ENCODE measurements at places on chromosomes 3 and 15.

- no peak for DNase-seq
These were observed 34.3 kb downstream of the TMEM44 start for GRCh38 chr3:194598771-194599557.

- no peak for DNase-seq
These were observed 109.6 kb downstream of the ADCY5 start for GRCh38 chr3:123339302-123339701.

DNA sequence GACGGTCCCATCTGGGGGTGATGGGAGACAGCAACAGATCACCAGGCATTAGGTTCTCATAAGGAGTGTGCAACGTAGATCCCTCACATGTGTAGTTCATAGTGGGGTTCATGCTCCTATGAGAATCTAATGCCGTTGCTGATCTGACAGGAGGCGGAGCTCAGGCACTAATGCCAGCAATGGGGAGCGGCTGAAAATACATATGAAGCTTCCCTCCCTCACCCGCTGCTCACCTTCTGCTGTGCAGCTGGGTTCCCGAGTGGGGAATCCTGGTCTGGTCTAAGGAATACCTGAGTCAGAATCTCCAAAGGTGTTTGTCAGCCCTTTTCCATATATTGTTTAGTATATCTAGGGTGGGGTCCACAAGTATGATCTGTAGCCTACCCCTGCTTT is 52.3 kb downstream of the CHD2 start:
- DNase-seq = no peak

DNA sequence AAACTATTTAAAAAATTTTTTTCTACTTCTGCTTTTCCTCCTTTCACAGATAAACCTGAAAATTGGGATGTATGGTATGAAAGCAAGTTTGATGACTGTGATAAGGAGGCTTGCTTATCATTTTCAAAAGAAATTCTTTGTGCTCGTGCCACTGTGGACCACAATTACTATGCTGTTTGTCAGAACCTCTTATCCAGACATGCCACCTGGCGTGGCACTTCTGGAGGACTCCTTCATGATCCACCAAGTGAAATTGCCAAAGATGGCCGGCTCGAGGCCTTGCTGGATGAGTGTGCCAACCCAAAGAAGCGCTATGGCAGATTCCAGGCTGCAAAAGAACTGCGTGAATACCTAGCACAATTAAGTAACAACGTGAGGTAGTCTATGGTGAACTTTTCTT is 17.8 kb downstream of the DIPK2A start:
- DNase-seq = no peak

DNA sequence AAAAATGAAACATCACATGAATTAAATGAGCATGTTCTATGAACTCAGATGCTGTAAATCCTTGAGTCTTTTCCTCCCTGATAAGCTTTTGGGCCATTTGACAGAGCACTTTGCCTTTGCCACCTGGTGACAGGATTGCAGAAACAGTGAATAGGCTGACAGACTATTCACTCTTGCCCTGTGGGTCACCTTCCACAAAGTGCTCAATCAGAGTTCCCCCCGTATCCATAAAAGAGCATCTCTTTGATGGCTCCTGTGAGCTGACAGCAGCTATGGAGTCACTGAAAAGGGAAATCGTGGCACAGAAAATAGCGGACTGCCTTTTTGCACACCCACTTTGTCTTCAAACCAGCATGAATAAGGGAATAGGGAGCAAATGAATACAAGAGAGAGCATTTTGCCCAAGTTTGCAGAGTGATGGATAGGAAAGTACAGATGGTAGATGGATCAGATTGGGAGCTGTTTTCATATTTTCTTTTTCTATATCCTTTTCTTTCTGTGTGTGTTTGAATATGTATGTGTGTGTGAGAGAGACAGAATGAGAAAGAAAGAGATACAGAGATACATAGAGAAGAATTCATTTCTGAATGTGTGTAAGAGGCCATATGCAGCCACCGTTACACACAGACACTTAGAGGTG is 37.8 kb upstream of the GOLM2 start:
- DNase-seq = no peak

DNA sequence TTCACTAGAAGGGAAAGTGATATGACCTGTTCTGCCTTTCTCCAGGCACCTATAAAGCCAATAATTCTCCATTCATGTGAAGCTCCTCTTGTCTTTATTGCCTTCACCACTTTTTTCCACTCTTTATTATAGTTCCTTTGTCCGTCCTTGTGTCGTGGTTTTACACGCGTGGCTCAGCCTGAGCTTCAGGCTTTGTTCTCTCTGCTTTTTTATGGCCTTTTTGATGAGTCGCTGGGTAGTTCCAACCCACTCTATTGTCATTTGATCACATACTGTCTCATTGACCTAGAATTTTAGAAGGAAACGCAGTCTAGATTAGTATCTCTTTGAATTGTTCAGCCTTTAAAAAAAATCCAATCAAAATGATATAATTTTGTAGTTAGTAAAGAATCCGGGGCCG is 403.2 kb downstream of the PTPRG start:
- DNase-seq = peak; percentile 1

DNA sequence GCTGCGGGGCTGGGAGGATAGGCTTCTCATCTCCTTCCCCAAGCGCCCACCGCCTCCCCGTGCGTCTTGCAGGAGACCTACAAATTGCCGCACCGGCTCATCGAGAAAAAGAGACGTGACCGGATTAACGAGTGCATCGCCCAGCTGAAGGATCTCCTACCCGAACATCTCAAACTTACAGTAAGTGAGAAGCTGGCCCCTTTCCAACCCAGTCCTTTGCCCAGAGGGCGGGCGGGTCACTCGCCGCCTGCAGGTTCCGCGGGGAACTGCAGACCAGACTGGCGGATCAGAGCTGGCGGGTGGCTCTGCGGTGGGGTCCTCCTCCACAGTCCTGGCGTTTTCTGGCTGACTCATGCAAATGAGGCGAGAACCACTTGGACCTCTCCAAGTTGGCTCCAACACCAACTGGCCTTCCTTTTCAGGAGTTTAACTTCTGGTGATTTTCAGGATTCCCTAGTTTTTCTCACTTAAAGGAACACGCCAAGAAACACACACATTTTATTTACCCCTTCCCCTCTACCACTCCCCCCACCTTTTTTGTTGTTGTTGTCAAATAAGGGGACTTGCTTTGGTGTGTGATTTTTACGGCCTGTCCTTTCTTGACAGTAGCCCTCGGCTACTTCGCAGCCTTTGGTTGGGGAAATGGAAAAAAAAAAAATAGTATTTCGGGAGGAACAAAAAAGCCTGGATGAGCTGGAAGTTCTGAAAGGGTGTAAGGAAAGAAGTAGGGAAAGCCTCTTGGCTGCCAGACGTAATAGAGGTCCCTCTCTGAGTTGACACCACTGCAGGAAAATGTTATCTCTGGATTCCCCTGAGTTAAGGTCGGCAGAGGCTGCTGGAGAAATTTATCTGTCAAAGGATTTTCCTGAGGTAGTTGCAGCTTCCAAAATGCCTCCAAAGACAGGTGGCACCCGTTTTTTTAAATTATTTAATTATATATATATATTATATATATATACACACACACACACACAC is 1.3 kb downstream of the BHLHE40 start:
- DNase-seq = peak; percentile 75

DNA sequence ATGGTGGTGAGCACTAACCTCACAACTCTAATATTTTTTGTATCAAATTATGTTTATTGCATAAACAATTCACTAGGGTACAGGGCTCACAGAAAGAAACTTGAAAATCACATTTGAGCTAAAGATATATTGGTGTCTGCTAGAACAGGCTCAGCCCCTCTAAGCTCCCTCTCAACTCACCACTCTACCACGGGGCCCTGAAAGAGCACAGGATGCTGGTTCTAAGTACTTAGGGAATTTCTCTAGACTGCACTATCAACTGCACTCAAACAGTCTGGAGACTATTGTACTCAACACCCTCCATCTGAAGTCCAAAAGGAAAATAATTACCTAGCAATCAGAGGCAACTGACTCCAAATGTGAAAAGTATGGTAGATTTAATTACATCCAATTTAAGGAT is 98.7 kb upstream of the STRIT1 start:
- no peak for DNase-seq

DNA sequence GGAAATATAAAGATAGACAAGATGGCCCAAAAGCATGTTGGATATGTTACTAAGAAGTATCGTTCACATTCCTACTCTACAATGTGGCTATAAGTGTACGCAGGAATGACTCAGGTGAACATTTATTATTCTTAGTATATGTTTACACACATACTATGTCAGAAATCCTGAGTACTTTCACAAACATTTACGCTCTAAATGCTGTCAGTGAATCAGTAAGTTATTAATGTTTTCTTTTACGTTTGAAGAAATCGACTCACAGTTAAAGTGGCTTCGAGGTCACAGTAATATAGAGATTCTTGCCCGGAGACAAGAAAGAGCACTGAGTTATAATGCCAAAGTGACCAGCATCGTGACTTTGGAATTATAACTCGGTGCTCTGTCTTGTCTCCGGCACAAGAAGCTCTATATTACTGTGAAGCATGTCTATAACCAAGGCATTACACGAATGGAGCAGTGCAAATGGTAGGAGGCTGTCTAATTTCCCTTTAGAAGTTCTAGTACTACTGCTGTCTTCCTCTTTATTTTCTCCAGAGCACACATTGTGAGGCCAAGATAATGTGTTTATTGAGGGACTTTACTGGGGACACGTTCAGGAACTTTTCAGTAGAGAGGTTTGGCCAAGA is 61.8 kb upstream of the P3H2 start:
- no peak for DNase-seq

DNA sequence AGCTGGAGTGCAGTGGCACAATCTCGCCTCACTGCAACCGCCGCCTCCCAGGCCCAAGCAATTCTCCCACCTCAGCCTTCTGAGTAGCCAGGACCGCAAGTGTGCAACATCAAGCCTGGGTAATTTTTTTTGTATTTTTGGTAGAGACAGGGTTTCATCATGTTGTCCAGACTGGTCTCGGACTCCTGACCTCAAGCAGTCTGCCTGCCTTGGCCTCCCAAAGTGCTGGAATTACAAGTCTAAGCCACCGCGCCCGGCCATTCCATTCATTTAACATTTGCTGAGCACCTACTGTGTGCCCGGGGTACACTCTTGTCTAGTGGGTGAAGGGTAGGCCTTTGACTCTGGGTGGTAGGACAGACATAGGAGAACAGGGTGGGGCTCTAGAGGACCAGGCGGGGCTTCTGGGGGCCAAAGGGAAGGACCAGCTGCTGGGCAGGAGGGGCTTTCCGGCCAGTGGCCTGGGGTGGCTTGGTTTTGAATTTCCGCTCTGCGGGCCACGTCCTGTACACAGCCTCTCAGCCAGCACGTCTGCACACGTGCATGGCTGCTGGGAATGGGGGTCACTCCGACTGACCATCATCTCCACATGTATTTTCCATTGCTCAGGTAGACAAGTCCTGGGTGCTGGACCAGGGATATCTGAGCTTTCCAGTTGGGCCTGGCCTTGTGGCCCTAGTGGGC is 2.4 kb downstream of the SLC38A3 start:
- no peak for DNase-seq

DNA sequence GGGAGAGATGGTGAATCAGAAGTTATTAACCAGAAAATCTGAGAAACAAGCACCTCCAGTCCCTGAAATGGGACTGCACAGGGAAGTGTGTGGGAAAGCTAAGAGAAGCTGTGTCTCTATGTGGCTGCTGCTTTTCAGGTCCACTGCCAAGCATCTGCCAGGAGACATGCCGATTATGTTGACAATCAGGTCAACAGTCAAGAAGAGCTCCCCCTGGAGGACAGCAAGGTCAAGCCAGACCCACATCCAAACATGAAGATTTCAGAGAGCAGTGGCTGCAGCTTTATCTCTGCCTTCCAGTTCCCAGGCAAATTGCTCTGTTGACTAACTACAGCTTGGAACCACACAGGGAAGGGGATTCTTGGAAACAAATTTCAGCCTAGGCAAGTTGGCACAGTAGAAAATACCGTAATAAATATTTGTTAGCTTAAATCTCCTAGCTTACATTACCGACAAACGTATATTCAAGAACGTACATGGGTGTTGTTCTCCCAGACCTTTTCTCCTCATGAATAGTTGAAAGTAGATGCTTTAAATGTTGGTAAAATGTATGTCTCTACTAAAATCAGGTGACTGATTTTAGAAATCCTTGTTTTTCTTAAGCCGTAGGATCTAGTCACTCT is 394.5 kb upstream of the RARB start:
- DNase-seq = peak; percentile 1

- DNase-seq = no peak
These were observed 12.1 kb downstream of the SENP8 start for GRCh38 chr15:72130272-72130671.

DNA sequence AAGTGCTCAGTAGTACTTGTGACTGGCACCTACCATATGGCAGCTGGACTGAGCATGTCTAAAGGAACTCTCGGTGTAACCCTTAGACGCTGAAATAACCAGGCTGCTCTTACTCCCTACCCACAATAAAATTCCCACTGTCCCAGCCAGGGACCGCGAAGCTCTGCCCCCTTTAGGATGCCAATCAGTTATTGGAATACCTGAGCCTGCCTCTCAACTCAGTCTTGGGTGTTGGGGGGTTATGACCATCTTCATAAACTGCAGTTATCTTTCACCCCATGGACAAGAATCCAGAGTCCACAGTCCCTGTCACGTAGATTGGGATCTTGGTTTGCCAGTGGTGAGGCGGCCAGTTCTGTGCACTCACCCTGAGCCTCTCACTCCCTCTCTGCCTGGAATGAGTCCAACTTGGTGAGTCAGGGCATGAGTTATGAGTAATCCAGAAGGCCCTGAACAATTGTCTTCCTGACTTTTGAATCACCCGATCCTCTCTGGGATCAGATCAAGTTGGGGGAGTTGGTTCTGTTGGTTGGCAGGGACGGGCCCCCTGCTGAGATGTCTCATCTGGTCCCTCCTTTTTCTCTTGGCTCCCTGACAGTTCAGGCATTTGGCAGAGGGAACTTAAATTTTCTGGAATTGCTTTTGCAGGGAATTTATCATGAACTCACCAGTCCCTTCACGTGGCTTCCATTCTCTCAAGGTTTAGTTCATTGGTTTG is 120.1 kb upstream of the UBE2E1 start:
- DNase-seq = no peak

GRCh38 chr3:155211266-155211665 is 82.2 kb downstream of the STRIT1 start:
- DNase-seq = no peak

GRCh38 chr15:58760385-58761009 is 10.6 kb upstream of the MINDY2 start:
- no peak for DNase-seq
